Activated CD4-positive, alpha-beta memory T cell treated with anti-CD3 and anti-CD28 coated beads, Interleukin-2, amount 10 ng/mL, durations not matched to agents 7 days and 5 days (primary cell): ENCODE measurements at places on chromosomes 16 and 17.

GRCh38 chr17:63930951-63931575 is 1.1 kb downstream of the CD79B start:
- DNase-seq: peak; percentile 79

GRCh38 chr16:27238591-27238990 is 30.0 kb downstream of the NSMCE1 start:
- DNase-seq: no peak

DNA sequence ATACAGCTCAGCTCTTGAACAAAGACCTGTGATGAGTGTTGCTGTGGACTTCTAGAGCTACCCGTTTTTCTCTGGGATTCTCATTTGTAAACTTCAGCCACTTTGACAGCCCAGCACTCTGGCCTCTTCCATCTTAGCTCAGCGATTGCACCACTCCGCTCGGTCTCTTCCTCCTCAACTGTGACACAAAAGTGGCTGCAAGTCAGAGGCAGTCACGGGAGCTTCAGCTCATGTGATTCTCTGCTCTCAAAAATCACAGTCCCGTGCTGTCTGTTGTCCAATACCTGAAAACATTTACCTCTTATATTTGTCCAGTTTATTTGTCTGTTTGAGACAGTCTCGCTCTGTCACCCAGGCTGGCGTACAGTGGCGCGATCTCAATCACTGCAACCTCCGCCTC is 75.7 kb upstream of the DNAH17 start:
- DNase-seq: no peak

GRCh38 chr17:7673239-7673638 is 14.1 kb downstream of the TP53 start:
- DNase-seq: peak; percentile 51

- DNase-seq: no peak
These were observed 55.0 kb downstream of the CNGB1 start for GRCh38 chr16:57915811-57916488.

DNA sequence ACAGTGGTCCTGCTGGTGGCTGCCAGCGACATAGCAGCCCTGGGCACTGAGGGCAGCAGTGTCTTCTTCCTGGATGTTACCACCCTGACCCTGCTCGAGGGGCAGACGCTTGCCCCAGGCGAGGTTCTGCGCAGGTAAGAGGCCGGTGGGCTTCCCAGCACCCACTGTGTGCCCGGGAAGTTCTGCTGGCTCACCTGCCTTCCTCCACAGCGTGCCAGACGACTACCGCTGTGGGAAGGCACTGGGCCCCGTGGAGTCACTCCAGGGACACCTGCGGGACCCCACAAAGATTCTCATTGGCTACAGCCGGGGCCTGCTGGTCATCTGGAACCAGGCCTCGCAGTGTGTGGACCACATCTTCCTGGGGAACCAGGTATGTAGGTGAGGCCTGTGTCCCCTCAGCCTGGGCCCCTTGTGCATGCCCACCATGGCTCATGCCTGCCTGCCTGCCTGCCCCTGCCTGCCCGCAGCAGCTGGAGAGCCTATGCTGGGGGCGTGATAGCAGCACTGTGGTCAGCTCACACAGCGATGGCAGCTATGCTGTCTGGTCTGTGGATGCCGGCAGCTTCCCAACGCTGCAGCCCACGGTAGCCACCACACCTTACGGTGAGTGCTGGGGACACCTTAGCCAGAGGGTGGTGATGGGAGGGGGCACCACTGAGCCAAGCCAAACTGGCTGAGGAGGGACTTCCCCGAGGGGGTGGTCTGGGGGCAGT is 8.5 kb downstream of the LLGL1 start:
- no peak for DNase-seq

DNA sequence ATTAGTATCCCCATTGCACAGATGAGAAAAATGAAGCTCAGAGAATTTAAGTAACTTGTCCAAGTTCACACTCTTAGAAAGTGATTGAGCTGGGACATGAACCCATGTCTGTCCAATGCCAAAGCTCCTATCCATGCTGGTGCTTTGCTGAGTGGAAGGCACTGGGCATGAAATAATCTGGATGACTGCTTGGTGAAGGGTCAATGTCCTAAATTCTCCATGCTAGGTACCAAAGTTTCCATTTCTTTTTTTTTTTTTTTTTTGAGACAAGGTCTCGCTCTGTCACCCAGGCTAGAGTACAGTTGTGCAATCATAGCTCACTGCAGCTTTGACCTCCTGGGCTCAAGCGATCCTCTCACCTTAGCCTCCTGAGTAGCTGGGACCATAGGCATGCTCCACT is 153.6 kb upstream of the ERCC4 start:
- no peak for DNase-seq

- no peak for DNase-seq
These were observed 1.8 kb upstream of the SSTR2 start for GRCh38 chr17:73163043-73163442.

DNA sequence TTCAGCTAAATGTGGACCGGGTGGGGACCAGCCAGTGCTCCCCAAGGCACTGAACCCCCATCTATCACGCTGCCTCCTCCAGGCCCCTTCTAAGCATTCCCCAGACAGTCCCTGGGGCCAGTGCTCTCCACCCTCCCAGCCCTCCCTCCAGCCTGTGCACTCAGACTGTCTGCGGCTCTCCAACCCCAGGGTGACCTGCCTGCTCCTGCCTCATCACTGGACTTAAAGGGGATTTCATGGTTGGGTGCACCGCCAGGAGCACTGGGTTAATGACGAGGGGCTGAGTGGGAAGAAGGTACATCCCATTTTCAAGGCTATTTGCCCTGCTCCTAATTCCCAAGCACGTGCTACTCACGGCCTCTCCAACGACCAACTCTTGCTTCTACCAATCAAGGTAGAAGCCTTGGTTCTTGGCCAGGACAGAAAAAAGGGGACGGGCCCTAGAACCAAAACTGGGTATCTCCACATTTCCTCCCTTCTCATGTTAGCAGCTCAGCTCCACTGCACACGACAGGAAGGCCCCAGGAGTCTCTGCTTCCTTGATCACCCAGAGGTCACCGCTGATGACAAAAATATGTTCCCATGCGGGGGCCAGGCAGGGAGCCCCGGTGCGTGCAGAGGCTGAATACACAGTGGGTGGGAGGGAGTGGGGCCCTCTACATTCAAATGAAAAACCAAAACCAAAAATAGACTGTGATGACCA is 3.5 kb upstream of the ABR start:
- DNase-seq: no peak

DNA sequence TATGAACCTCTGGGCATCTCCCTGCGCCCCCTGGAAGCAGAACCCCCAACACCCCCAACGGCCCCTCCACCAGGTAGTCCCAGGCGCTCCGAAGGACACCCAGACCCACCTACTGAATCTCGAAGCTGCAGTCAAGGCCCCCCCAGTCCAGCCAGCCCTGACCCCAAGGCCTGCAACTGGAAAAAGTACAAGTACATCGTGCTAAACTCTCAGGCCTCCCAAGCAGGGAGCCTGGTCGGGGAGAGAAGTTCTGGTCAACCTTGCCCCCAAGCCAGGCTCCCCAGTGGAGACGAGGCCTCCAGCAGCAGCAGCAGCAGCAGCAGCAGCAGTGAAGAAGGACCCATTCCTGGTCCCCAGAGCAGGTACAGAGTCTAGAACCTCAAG is 1.5 kb downstream of the BCL6B start:
- no peak for DNase-seq

DNA sequence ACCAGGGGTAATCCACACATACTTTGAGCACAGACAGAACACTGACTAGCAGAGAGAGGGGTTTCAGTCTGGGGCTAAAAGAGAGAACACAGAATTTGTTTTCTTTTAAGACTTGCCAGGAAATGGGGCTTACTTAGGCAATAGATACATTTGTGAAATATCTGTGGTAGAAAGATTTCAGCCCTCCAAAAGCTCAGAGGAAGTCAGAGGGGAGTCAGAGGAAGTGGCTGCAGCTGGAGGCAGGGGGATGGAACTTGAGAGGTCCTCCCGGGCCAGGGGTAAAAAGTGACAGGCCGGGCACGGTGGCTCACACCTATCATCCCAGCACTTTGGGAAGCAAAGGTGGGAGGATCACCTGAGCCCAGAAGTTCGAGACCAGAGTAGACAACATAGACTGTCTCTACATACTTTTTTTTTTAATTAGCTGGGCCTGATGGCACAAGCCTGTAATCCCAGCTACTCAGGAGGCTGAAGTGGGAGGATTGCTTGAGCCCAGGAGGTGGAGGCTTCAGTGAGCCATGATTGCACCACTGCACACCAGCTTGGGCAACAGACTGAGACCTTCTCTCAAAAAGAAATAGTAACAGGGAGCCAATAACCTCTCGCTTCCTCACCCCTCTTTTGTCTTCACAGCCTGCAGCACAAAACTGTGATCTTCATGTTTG is 49.9 kb downstream of the NLRC5 start:
- DNase-seq: peak; percentile 49

GRCh38 chr16:13120557-13120956 is 219.2 kb downstream of the SHISA9 start:
- DNase-seq: no peak

DNA sequence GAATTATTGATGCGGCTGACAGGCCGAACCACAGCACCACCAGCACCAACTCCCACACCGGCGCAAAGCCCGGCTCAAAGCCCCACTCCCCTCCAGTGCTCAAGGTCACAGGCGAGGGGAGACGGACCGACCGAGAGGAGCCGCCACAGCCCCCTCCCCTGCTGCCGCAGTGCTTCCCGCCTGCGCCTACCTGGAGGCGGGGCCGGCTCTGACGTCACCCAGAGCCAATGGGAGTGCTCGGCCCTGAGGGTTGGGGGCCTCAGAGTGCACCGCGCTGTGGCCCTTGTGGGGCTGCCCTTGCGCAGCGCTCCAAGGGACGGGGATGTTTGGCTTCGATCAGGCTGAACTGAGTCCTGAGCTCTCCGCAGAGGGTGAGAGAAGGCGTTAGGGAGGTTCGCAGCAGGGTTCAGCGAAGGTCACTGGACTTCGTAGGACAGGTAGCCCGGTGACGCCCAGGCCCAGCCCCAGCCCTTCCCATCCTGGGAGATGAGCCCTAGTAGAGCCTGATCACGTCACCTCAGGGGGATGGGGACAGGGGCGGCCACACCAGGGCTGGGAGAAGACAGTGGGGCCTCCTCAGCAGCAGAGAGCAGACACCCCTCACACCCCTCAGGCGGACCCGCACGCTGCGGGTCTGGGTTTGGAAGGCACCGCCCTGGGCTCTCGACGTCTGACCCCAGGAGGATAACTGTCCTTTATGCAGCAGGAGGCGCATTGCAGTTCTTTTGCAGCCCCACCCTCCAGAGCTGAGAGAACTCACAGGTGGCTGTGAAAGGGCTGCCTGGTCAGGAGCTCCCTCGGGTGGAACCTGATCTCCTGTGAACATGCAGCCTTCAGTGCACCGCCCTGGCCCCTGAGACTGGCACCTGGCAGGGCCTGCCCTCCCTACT is 1.5 kb downstream of the NDRG4 start:
- peak; percentile 37 for DNase-seq

DNA sequence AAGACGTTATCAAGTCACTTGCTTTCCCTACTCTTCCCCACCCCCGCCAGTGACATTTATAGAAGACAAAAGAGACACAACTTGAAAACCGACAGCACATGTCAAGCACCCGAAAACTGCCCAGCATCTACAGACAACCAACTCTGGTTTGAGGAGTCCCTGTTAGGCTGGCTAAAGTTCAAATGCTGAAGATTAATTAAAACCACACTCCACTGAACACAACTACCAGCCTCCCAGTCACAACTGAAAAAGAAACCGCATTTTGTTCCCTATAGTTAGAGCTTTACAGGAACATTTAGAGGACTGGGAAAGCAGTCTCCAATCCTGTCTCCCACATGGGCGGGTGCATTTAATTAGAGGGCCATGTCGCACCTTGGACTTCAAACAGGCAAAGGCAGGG is 73.0 kb upstream of the COX10 start:
- DNase-seq: no peak

GRCh38 chr17:66579556-66579955 is 255.4 kb upstream of the CACNG5 start:
- no peak for DNase-seq

DNA sequence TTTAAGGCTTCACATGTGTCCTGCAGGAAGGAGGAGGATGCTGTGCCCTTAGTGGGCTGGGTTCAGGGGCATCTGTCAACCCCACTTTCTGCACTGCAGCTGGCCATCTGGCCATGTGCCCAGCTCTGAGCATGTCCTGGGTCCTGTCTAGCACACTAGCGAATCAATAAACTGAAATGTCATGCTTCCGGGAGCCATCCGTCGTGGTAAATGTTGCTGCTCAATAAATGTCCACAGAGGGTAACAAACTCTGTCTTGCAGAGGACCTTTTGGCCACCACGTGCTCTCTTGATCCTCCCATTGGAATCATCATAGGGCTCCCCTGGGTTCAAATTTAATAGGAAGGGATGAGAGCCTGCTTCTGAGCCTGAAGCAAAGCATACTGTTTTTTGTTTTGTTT is 168.6 kb upstream of the PIRT start:
- no peak for DNase-seq

GRCh38 chr16:19179546-19180490 is 11.8 kb downstream of the SYT17 start:
- peak; percentile 58 for DNase-seq

DNA sequence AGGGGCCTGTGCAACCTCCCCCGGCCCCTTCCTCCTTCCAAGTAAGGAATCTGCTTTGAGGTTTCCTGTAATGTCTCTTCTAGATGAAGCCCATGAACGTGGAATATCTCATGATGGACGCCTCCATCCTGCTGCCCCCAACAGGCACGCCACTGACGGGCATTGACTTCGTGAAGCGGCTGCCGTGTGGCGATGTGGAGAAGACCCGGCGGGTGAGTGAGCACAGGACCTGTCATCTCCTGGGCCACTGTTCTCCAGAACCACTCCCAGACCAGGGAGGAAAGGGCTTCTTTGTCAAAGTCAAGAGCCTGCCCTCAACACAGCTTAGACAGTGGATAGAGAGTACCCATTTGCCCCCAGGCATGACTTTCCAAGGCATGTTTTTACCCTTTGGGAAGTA is 107.1 kb downstream of the CLEC16A start:
- DNase-seq: no peak

- peak; percentile 88 for DNase-seq
These were observed 23.5 kb downstream of the USP36 start for GRCh38 chr17:78817123-78817522.

GRCh38 chr17:72660274-72661115 is 432.0 kb downstream of the SLC39A11 start:
- no peak for DNase-seq

DNA sequence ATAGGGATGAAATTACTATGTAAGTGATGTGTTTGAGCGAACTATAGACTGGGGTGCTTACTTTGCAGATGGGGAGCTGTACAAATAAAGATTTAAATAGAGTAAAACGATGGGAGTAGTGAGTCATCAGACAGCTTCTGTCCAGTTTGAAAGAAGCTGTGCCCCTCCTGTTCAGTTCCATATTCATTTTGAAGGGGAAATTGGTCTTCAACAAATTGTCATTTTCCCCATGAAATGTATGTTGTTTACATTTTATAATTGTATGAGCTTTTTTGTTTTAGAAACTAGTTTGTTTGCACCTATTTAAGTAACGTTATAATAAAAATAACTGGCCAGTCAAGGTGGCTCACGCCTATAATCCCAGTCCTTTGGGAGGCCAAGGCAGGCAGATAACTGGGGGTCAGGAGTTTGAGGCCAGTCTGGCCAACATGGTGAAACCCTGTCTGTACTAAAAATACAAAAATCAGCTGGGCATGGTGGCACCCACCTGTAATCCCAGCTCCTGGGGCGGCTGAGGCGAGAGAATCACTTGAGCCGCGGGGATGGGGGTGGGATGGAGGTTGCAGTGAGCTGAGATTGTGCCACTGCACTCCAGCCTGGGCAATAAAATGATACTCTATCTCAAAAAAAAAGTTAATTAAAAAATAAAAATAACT is 20.2 kb downstream of the SEC14L1 start:
- DNase-seq: no peak

GRCh38 chr16:11403534-11403795 is 58.2 kb downstream of the RMI2 start:
- DNase-seq: no peak
